ENCODE measurements at places on chromosomes 5 and 9. TPM values are rescaled to one million over a fixed set of nuclear protein-coding genes. Genes with fewer than 3 reads are reported as not detected.

DNA sequence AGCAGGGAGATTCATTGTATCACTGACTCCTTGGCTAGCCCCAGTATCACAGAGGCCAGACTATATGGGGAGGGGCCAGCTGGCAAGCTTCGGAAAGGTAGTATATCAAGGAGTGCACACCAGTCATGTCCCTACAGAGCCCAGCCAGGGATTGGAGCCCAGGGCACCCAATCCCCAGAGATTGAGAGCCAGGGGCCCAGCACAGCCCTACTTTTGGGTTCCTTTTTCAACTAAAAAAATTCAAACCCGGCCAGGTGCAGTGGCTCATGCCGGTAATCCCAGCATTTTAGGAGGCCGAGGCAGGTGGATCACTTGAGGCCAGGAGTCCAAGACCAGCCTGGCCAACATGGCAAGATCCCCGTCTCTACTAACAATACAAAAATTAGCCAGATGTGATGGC is 5.4 kb upstream of the MYORG start:
- DNase-seq, result no peak

Gene SLC9A3
- polyA plus RNA-seq, result 1.2 TPM

DNA sequence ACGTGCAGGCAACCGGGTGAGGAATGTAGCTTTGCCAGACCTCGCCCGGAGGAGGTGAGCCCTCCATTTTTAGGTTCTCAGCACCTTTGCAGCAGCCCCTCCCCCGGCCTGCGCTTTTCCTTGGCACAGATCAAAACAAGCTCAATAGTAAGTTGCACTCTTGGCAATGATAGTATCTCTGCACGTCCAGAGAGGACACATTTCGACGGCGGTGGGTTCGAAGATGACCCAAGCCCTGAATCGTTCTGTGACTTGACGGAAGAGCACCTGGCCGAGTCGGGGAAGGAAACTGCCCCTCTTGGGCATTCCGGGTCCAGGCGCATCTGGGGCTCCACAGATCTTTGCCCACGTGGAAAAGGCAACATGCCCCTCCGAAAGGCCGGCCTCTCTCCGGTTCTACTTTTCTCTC is 904 bp downstream of the GDNF start:
- DNase-seq, result peak; percentile 46

DNA sequence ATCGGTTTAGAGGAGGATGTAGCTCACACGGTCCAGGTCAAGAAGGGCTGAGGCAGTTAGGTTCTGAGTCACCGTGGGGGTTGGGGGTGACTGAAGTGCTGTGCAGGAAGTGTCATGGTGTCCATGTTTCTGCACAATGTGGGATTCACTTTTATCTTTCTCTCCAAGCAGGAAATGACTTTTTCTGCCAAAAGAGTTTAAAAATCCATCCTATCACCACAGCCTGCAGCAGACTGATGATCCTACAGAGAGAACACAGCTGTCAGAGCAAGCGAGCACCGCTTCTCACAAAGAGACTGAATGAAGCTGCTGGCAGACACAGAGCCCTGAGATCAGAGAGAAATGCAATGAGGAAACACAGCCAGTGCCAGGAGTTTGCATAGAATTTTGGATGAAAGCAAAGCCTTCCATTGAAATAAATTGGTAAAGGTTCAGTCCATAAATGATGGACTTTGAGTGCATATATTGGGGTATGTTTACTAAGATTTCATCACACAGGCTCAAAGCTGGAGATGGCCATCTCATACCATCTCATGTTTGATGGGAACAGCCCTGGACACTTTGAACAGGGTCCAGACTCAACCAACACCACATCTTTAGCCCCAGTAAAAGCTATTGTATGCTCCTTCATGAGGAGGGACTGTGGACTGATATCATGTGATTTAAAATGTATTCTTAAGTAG is 213.9 kb upstream of the FBXL7 start:
- DNase-seq, result peak; percentile 65

Gene BTNL8
- not detected for polyA plus RNA-seq

Data from GM23248 (cell line).